ENCODE measurements at places on chromosomes 7 and 10. TPM values are rescaled to one million over a fixed set of nuclear protein-coding genes. Genes with fewer than 3 reads are reported as not detected.

GRCh38 chr7:157596026-157596425, 259.2 kb downstream of the DNAJB6 start:
- DNase-seq: no peak
- no peak overlapping the region for H3K4me3 ChIP-seq
- no peaks in the 10 kb centered on the region for H3K36me3 ChIP-seq
- H3K27ac ChIP-seq: no peak overlapping the region

DNA sequence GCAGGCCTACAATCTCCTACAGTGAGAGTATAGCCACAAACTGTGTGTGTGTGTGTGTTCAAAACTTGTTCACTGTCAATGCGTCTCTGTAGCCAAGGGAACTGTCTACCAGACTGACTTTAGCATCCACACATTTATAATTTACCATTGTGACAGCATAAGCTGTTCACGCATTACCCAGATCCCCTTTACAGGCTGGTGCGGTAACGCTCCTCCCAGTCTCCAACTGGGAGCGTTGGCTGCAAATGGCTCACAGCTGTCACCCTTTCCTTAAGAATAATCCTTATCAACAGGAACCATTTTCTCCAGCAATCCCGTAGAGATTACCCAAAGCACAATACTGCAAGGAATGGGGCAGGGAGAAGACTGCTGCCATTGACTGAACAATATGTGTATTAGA, 199.5 kb downstream of the GPAM start:
- no peaks in the 10 kb centered on the region for H3K27me3 ChIP-seq
- H3K27ac ChIP-seq: no peak overlapping the region
- no peaks in the 10 kb centered on the region for H3K4me1 ChIP-seq
- H3K36me3 ChIP-seq: no peaks in the 10 kb centered on the region
- no peak overlapping the region for H3K4me3 ChIP-seq

DNA sequence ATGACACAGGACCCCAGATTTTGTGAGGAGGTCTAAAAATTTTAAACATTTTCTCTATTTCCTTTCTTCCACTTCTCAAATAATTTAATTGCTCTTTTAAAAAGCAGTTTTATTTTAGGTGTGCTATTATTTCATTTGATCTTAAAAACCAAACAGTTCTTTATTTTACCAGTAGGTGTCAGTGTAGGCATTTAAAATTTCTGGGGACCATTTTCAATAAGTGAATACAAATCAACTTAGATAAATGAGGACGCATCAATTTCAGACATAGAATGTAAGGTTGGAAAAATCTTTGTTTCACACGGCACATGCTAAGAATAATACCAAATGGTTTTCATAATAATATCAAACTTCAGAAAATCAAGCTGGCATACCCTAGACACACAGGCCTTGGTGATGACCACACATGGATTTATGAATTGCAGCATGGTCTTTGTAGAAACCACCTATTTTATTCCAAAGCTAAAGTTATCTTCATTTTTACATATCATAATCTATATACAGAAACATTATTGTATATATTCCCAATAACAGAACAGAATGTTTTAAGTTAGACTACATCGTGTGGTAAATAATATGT, 127.6 kb upstream of the SLC26A5 start:
- no peak for DNase-seq
- H3K4me1 ChIP-seq: no peaks in the 10 kb centered on the region
- H3K27me3 ChIP-seq: no peaks in the 10 kb centered on the region

DNA sequence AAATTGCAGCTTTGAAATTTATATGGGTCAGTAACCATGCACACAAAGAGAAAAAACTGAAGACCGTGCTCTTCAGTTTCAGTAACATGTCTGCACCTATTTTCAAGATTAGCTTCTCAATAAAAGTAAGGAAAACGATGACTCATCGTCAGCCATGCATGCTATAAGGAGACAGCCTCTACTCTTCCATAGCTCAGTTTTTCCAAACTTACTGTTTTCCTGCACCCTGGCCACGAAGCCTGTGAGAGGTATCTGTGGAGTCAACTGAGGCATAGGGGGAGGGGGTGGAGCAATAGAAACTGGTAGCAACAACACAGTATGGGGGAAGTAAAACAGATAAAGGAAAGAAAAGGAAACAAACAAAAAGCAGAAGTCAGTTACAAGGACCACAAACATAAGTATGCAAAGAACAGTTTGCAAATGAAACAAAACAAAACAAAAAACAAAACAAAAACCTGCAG, 58.0 kb downstream of the PDSS1 start:
- H3K27ac ChIP-seq: no peak overlapping the region
- H3K4me3 ChIP-seq: no peak overlapping the region
- no peak for DNase-seq
- no peaks in the 10 kb centered on the region for H3K36me3 ChIP-seq

GRCh38 chr7:149804106-149804505, 30.7 kb upstream of the ZNF467 start:
- no peaks in the 10 kb centered on the region for H3K27me3 ChIP-seq
- H3K27ac ChIP-seq: no peak overlapping the region
- no peak for DNase-seq
- H3K4me1 ChIP-seq: no peaks in the 10 kb centered on the region
- H3K36me3 ChIP-seq: no peaks in the 10 kb centered on the region

DNA sequence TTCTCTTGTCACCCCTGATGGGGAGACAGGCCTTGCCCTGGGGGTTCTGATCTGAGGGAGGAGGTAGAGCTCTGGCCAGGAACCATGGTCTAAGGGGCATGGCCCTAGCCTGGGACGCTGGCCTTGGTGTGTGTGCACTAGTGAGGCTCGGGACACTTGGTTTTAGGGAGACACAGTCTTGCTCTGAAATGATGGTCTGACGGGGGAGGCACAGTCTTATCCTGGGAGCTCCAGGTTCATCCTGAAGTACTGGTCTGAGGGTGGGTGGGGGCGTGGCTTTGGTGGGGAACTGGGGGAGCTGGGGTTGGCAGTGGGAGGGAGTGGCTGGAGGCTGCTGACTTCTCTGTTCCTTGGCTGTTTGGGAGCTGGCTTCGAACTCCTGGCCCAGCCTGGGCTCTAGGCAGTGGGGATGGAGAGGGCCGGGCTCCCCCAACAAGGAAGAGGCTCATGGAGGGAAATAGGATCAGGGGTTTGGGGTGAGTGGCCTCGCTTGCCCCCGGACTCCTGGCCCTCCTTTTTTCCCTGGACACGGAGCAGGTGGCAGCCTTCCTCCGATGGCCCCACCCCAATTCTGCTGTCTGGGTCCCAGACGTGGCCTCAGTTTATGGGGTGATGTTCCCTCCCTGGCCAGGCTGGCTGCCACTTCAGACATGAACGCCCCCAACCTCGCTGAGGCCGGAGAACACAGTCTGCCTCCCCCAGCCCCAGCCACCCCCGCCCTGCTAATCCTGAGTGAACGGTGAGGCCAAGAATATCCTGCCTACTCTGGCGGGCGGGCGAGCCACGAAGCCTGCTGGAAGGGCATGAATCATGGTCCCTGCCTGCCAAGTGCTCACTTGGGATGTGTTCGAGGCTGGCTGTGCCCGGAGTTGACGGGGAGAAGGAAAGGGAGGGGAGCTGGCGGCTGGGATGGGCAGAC, 43.5 kb downstream of the TMEM270 start:
- no peaks in the 10 kb centered on the region for H3K4me1 ChIP-seq
- no peak for DNase-seq
- H3K4me3 ChIP-seq: no peak overlapping the region
- no peak overlapping the region for H3K27ac ChIP-seq
- no peaks in the 10 kb centered on the region for H3K27me3 ChIP-seq
- H3K36me3 ChIP-seq: no peaks in the 10 kb centered on the region

DNA sequence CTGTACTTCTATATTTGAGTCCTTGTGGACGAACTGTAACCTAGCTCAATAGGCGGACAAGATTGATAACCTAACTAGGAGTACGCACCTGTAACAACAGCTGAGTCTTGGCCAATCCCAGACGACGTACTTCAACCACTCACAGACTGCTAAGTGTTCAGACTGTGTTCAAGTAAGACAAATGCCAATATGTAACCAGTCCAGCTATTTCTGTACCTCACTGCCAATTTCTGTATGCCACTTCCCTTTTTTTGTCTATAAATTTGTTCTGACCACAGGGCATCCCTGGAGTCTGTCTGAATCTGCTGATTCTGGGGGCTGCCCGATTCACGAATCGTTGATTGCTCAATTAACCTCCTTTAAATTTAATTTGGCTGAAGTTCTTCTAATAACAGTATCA, 32.2 kb downstream of the HACD1 start:
- H3K27ac ChIP-seq: no peak overlapping the region
- no peaks in the 10 kb centered on the region for H3K4me1 ChIP-seq
- H3K36me3 ChIP-seq: no peaks in the 10 kb centered on the region
- no peak for DNase-seq
- no peak overlapping the region for H3K4me3 ChIP-seq

GRCh38 chr10:132575320-132576201, 38.0 kb downstream of the INPP5A start:
- peak overlapping the region; percentile 44 for H3K27ac ChIP-seq
- peak; percentile 46 for DNase-seq
- H3K36me3 ChIP-seq: no peaks in the 10 kb centered on the region
- no peak overlapping the region for H3K4me3 ChIP-seq
- peaks cover 63% of the 10 kb centered on the region for H3K4me1 ChIP-seq
- no peaks in the 10 kb centered on the region for H3K27me3 ChIP-seq

- no peaks in the 10 kb centered on the region for H3K36me3 ChIP-seq
- H3K4me3 ChIP-seq: no peak overlapping the region
- no peaks in the 10 kb centered on the region for H3K27me3 ChIP-seq
- H3K4me1 ChIP-seq: no peaks in the 10 kb centered on the region
- no peak overlapping the region for H3K27ac ChIP-seq
Observed at GRCh38 chr10:118570591-118570990, 24.9 kb downstream of the PRLHR start.

GRCh38 chr10:80509403-80510161, 28.1 kb upstream of the SH2D4B start:
- peaks cover 67% of the 10 kb centered on the region for H3K4me1 ChIP-seq
- DNase-seq: no peak
- H3K36me3 ChIP-seq: peaks cover 84% of the 10 kb centered on the region
- H3K4me3 ChIP-seq: no peak overlapping the region
- H3K27me3 ChIP-seq: no peaks in the 10 kb centered on the region
- peak overlapping the region; percentile 70 for H3K27ac ChIP-seq

DNA sequence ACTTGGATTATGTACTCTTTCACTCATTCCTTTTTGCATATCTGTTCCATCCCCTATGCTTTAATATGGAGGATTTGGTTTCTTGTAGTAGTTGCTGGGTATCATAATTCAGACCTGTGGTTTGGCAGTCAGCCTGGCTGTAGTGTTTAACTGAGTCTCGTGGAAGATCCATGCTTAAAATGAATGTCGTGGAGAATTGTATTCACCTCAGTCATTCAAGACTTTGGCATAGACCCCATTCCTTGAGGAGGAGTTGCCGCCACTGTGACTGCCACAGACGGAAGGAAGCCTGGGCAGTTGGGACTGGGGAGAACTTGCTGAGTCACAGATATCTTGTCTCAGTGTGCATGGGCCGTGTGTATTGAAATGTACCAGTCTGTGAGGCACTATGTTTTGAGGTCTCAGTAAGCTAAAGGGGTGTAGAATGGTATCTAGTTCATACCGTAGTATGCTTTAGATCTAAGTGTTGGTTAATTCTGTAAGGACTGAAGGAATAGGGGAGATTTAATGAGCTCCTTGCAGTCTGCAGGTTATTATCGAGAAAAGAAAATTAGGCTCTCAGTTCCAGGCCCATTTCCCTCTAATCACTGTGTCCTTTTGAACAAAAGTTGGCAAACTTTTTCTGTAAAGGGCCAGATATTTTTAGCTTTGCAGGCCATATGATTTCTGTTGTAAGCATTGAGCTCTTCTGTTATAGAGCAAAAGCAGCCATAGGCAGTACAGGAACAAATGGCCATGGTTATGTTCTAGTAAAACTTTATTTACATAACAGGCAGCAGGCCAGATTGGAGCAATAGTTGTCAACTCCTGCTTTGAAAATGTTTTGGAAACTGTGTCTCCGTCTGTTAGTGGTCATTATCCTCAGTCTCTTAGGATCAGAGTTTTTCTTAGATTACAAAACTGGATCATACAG, 76.8 kb downstream of the TPST1 start:
- no peaks in the 10 kb centered on the region for H3K36me3 ChIP-seq
- H3K4me1 ChIP-seq: peaks cover 26% of the 10 kb centered on the region
- no peaks in the 10 kb centered on the region for H3K27me3 ChIP-seq
- peak overlapping the region; percentile 45 for H3K27ac ChIP-seq
- H3K4me3 ChIP-seq: no peak overlapping the region

GRCh38 chr10:77283326-77283725, 354.3 kb downstream of the KCNMA1 start:
- no peak overlapping the region for H3K27ac ChIP-seq
- H3K4me3 ChIP-seq: no peak overlapping the region

DNA sequence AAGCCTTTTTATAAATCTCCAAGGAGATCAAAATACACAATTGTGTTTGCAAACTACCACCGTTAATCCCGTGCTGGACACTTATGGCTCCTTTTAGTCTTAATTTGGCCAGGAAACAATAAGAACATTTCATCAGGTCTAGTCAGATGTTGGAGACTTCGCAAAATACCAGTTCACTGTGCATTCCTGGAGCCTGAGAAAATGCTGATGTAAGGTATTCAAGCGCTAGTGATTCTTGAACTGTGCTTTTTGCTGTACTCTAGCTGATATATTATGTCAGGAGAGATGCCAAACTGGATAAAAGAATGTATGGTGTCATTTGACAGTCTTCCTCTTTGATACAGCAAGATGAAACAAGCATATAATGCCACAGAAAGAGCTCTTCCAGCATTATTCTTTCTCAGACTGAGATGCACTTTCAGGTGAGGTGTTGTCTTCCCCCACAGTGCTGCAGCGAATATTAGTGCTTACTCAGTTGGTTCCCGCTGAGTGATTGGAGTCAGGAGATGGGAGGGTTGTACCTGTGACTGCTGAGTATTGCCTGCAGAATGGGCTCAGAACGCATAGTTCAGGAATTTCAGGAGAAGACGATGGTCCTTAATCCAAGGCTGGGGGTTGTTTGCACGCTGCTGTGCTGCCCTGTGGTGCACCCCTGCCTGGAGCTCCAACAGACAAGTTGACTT, 59.2 kb downstream of the OGDH start:
- no peak for DNase-seq
- H3K4me1 ChIP-seq: no peaks in the 10 kb centered on the region
- no peak overlapping the region for H3K27ac ChIP-seq
- peaks cover 83% of the 10 kb centered on the region for H3K36me3 ChIP-seq
- no peaks in the 10 kb centered on the region for H3K27me3 ChIP-seq

DNA sequence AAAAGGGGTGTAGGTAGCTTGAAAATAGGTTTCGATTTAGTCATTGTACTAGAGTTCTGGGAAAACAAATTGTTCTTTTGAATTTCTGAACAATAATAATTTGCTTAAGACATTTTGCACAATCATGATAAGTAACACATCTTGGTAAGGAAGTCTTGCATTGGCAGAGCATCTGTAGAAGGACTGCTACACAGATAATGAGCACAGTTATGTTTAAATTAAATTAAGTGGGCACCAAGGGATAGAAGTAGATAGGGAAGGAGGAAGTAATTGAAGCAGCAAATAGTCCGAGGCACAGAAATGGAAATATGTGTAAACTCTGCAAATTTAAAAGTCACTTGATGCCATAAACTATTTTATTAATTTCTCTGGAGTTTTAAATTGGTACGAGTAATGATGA, 122.4 kb downstream of the CHN2 start:
- no peak for DNase-seq
- H3K27me3 ChIP-seq: no peaks in the 10 kb centered on the region
- no peaks in the 10 kb centered on the region for H3K36me3 ChIP-seq
- H3K27ac ChIP-seq: no peak overlapping the region
- peaks cover 6% of the 10 kb centered on the region for H3K4me1 ChIP-seq

Gene ANKRD61
- 0.29 TPM for total RNA-seq

Gene SEC24C
- total RNA-seq: 88.1 TPM

Gene LIPK
- not detected for total RNA-seq

Gene LAMB4
- 0.37 TPM for total RNA-seq

All from left lung (tissue), 14 donors.